ENCODE measurements at places on chromosomes 2 and 18.

- DNase-seq = no peak
Measured at GRCh38 chr2:85458601-85459563, 40.4 kb downstream of the SH2D6 start.

GRCh38 chr2:43005975-43006833, 213.8 kb upstream of the HAAO start:
- no peak for DNase-seq

DNA sequence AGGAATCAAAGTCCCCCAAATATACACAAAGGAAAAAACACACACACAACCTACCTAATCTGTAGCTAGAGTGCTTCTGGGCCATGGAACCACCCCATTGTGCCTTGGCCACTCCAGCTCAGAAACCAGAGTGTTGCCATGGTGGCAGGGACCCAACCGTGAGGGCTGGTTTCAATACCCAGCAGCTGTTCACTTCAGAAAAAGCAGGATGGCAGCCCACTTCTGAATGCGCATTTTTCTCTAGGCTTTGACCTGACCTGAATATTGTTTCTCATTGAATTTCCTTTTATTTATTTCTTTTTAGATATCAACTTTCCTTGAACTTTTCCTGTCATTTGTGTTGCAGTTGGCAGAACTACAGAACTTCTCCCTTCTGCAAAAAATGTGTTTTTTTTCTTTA, 43.0 kb upstream of the EHBP1 start:
- no peak for DNase-seq

DNA sequence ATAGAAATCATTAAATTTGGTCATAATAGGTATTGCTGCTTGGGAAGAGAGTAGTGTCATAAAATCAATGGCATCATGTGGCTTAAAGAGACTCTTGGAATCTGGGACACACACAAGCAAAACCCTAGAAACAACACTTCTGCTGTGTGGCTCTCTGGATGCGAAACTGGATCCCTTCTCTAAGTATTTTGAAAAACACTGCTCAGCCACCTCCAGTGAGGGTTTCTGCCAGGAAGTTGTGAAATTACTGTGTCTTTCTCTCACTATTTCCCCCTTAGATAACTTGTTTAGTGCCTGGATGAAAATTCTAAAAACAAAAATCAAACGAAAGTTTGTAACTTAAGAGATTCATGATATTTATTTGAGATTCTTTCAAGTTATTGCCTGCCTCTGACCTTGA, 163.8 kb downstream of the RHBDD1 start:
- no peak for DNase-seq

DNA sequence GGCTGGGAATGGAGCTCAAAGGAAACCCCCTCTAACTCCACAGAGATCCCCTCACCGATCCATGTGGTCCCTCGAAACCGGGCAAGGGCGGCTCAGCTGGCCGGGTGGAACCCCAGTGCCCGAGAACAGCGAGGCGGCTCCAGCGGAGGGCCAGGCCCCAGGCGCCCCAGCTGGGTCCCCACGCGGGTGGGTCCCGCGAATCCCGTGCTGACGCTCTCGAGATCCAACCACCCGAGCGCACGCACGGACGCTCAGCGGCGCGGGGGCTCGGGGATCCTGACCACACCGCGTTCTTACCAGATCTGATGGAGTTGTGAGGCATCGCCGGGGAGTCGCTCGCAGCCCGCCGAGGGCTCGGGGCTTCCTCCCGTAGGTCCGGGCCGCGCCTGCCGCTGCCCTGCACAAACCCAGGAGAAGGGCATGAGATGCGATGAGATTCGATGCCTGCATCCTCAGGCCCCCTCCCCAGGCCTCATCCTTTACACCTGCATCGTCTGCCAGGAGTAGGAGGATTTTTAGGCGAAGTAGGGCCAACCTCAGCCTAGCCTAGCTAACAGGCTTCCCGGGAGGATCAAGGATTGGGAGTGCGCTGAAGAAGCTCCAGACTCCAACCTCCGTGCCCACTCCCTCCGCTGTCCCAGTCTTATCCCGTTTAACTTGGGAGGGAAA, 514 bp downstream of the PAX8 start:
- no peak for DNase-seq

DNA sequence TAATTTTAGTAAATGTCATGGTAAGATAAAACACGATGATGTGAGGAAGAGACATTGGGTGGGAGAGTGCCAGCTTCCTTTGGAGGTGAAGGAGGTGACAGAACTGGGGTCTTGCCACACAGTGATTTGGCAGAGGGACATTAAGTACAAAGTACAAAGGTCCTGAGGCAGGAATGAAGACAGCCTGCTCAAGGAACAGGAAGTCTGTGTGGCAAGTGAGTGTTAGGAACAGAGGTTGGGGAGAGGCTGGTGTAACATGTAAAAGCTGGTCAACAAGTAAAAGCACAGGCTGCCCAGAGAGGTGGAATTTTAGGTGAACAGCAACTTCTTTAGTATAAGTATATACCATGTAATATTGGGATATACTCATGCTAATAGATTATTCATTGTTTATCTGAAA, 73.1 kb downstream of the INPP5D start:
- DNase-seq = no peak

DNA sequence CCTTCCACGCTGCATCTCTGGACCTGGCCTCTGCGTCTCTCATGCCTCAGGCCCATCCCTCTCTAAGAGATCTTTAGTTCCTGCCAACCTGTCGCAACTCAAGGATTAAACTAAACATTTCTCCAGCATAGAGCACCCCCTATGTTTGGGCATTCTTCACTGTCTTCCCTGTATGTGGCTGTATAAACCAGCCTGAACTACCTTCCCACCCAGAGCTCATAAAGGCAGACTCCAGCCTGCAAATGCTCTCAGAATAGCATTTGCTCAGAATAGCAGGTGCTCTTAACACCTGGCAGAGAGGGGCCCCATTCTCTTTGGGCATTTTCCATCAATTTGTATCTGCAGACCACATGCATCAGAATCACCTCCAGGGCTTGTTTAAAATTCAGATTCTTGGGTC, 83.4 kb downstream of the EHD3 start:
- DNase-seq = no peak

DNA sequence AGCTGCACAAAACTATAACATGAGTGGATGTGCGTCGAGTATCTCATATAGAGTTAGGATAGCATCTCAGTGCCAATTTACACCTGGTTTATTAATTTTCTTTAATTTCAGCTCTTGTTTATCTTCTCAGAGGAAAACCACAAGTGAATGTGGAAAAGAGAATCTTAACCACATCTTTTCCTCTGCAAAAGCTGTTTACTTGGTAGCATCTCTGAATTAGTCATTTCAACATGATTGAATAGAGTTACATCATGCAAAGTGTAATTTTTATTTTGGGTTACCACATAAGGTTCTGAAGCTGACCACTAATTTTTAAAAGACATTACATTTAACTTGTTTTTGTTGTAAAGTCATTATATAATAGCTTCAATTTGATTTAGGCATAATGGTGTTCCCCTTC, 83.8 kb upstream of the FAM237A start:
- DNase-seq = no peak

DNA sequence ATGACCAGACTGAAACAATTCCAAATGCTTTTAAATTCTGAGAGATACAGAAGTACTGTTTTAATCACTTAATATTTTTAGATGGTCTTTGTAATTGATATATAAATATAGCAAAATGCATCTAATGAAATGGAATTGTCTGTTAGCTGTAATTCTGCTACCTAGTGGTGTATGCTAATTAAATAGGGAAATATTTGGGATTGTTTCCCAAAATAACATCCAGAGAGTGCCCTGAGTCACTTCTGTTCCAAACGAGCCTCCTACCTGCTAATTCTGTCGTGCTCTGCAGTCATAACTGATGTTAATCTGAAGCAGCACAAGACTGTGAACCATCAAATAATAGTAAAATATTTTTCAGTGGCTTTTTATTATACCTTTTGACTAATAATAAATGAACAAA, 71.4 kb upstream of the NOSTRIN start:
- no peak for DNase-seq

DNA sequence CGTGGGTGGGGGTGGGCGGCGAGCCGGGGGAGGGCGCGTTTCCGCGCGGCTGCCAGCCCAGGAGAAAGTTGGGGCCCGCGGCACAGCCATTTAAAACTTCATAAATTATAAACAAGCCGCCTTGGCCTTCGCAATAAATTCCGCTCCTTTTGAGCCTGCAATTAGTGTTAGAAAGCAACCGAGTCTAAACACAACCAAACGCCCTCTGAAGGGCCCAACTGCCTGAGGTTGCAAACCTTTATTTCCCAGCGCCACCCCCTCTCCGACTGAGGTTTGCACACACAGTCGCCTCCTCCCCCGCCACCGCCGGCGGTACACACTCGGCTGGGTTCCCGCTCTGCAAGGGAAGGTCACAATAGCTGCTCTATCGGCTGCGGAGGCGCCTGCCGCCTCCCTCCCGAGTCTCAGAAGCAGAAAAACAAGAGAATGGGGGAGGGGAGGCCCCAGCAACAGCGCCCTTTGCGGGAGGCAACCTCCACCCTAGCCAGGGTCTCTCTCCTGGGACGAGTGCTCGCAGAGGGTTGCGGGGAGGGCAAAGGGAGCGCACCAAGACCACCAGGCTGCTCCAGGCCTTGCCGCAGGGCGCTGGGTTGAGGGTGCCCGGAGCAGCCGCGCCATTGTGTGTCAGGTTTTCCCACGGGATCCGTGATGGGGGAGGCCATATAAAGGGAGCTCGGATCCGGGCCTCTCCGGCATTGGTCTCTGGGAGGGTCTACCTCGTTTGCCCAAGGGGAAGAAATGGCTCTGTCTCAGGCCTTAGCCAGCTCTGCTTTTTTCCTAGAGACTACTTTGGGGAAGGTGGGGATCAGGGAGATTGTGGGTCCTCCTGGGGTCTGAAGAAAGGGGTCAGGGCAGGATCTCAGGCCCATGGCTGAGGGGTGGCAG, 13.4 kb upstream of the HOXD1 start:
- DNase-seq = no peak
